ENCODE measurements at places on chromosomes 1 and 21.

GRCh38 chr21:14962217-14962616 lies 102.6 kb downstream of the NRIP1 start:
- peak; percentile 9 for DNase-seq

GRCh38 chr1:203117611-203118575 lies 9.6 kb upstream of the ADORA1 start:
- peak; percentile 49 for DNase-seq

DNA sequence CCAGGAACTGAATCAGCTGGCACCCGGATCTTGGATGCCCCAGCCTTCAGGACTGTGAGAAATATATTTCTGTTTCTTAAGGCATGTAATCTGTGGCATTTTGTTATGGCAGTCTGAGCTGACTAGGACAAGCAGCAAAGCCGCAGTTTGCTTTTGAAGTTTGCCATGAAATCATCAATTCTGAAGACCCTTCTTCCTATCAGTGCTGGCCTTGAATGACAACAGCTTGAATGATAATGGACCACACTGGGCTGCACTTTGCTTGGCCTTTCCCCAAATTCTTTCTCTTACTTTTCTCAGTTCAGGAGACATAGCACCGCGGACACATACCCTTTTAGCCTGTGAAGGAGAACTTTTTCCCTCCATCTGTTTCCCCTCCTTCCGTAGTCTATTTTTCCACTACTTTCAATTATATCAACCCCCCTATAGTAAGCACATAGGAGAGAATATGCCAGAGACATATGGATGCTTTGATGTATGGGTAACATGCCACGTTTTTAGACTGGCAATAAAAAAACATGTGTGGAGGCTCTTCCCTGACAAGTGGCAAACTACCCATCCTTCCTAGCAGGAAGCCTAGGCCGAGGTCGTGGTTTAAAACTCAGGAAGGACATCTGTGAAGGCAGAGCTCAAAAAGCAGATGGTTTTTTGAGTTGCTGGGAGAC lies 42.9 kb downstream of the HLX start:
- DNase-seq = no peak

DNA sequence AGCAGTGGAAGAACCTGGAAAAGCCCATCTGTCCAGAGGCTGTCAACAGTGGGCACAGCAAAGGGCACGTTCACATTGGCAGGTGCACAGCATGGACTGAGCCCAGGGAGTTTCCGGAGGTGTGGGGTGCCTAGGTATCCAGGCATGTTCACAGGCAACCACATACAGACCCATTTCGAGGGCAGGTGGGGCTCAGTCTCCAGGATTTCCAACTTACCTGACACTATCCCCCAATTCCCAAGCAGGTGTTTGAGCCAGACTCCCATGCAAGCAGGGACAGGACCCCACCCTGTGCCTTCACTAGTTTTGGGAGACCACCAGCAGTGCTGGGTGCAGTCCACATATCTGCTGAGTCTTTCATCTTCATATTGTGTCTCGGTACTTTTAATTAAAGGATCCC lies 65.0 kb upstream of the IRF2BP2 start:
- DNase-seq = no peak

DNA sequence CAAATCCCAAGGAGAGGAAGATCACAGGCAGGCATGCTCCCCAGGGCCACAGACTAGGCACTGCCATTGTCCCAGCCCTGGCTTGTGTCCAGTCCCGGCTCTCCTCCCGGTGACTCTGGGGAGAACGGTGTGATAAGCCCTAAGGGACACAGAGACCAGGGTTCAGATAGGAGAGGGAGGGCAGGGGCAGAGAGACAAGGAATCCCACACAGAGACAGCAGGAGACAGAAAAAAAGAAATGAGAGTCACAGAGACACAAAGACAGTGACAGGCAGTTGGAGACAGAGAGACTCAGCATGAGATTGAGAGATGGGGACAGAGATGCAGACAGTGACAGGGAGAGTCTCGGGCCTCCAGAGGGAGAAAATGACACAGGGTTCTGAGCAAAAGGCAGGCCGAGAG lies 361 bp downstream of the INSRR start:
- no peak for DNase-seq

DNA sequence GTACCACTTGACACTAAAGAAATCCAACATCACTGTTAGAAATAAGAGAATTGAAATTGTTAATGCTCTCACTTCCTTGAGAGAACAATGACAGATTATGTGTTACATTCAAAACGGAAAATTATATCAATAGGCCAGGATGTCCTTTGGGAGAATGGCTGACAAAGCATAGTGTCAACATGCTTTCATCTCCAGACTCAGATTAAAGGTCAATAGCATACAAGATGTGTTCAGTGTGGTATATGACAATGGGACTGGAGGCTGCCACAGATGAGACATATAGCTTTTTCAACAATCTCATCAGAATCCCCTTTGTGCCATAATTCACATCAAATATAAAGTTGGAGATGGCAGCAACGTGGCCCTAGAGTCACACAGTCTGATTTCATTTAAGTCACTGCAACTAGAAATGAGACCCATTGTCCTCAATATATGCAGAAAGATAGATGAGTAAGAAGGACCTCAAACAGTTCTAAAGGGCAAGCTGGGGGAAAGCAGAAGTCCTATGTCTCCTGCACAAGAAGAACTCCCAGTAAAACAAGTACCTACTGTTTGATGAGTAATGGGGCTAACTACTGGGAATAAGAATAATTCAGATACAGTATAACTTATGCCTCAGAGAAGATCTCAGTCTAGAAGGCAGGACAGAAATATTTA lies 327.9 kb downstream of the TTLL7 start:
- no peak for DNase-seq

DNA sequence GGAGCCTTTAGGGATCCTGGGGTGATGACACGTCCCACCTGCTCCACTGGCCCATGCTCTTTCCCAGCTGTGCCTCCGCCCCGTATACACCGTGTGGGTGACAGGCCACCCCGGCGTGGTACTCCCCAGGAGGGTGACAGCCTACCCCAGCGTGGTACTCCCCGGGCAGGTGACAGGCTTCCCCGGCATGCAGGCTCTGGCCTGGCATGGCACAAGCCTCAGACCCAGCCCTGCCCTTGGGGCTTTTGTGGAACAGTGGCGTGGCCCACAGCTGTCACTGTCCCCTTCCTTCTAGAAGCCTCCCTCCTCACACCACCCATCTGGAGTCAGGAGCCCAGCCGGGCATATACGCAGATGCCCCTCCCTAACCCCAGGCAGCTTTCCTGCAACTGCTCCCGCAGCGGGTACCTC lies 4.7 kb upstream of the PFKL start:
- no peak for DNase-seq

- no peak for DNase-seq
Measured at GRCh38 chr1:98500324-98500723, 161.2 kb upstream of the SNX7 start.

DNA sequence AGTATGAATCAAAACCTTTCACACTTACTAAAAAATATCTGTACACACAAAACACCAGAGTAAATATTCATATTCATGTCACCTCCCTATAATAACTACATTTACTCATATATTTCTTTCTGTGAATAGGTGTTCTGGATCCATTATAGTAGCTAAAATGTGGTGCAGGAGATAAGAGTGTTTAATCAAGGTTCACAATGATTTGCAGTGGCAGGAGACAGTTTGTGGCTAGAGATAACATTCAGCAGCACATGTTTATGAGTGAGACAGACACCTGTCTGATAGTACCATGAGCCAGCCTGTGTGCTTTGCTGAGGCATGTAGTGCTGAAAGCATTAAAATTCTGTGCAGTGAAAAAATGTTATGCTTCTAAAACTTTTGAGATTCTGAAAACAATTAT lies 410.3 kb downstream of the SRGAP2C start:
- no peak for DNase-seq

DNA sequence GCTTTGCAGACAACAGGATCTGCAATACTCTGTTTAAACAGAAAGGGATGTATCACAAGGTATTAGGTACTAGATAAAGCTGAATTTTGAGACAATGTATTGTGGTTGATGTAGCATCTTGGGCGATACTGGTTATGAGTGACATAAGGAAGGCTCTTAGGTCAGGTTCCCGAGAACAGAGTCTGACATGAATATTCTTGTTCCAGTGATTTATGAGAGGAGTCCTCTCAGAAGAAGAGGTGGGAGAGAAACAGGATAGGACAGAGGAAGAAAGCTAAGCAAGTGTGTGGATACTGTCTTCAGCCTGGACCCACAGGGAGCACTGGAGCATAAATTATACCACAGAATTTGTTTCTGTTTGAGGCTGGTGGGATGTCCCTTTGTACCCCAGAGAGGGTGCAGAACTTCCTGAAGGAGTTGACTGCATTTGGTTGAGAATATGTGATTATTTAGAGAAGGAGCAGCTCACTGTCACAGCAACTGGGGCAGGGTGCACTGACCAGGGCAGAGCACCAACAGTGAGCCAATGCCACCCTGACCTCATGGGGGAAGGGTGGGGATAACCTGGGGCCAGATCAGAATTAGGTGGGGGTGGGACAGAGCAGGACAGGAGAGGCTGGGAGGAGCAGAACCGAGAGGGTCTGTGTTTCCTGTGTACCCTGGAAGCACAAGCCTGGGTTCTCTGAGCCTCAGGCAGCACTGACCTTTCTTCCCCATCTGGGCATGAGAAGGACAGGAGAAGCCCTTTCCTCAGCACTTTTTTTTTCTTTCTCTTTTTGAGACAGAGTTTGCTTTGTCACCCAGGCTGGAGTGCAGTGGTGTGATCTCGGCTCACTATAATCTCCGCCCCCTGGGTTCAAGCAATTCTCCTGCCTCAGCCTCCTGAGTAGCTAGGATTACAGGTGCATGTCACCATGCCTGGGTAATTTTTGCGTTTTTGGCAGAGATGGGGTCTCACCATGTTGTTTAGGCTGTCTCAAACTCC lies 36.3 kb upstream of the SLC6A9 start:
- DNase-seq = no peak

DNA sequence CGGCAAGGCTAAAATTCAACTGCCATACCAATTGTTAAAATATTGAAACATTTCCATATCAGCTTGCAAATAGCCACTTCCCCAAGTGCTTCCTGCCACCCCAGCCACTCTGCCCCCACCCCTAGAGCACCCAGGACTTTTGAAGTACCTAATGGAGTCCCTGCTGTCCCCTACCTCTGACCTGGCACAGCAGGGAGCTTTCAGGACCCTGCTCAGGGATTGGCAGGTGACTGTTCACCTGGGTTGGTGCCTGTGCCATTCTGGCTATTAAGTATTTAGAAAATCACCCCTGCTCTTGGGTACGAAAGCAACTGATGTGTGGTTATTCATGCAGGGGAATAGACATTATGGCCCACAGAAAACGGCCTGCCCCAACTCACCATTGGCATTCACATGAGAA lies 9.1 kb upstream of the HPCAL4 start:
- no peak for DNase-seq

- DNase-seq = peak; percentile 91
Measured at GRCh38 chr1:89725011-89725370, 92.1 kb downstream of the LRRC8C start.

DNA sequence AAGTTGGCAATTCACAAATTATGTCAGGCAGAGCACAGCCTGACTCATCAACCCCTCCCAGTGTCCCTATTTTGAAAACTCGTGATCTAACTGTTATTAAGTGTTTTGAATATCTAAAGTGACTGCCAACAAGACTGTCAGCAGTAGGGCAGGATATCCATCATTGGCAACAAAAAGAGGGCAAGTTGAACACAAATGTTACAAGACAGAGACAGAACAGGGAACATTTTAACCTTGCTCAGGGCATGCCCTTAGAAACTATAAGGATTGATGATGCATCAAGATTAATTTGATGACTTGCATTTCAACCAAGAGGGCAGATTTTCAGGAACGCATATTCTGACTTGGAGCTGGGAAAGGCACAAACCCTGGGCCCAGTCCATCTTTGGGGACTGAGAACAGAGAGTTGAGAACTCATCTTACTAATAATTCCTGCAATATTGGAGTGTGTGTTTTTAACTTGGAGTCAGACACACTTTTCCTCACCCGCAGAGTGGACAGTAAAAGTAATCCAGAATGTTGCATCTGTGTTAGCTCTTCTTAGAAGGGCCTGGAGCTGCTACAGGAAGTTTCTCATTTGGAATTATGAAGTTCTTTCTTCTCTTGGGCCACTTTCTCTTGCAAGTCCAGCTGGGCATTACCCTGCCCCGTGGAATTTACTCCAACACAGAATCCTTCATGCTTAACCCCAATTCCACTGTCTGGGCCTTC lies 317.2 kb downstream of the LTN1 start:
- DNase-seq = peak; percentile 46

DNA sequence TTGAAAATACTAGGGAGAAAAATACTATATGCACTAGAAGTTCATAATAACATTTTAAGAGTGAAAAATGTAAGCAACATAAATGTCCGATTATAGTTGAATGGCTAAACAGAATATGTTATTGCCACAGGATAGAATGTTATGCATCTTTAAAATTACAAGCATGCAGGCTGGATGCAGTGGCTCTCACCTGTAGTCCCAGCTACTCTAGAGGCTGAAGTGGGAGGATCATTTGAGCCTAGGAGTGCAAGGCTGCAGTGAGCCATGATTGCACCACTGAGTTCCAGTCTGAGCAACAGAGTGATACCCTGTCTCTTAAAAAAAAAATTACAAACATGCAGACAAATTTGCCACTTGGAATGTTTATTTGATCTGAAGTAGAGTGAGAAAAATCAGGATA lies 3.0 kb upstream of the BATF3 start:
- DNase-seq = no peak

GRCh38 chr1:150009604-150010392 lies 728 bp downstream of the OTUD7B start:
- peak; percentile 76 for DNase-seq

DNA sequence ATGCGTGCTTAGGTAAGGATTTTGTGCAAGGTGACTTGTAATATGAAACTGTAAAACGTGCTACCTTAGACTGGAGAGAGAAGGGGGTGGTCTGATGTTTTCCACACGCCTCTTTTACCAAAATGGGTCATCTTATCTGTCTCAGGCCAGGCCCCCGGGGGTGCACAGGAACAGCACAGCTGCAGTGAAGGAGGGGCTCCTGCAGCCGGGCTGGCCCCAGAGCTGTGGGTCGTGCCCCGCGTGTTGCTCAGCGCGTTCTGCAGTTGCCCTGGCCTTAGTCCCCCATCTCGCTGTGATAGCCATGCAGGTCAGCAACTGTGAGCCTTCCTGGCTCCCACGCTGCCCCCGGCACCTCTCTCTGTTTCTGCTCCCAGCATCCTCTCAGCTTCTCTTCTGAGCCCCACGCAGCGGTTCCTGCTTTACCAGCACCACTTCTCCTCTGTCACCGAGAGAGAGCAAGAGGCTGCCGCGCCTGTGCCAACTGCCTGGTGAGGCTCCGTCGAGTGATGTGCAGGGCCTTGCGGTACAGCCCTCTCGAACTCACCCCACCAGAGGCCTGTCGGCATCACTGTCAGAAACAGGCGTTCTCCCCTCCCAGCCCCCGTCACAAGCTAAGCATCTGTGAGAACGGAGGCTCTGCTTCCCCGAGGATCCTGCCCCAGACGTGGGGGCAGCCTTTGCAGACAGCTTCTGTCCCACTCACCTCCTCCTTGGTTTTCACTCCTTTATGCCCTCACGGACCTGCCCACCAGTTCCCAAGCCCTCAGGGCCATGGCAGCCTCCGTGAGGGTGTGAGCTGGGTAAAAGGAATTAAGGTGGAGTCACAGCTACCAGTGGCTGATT lies 73.3 kb downstream of the ADARB1 start:
- no peak for DNase-seq

Data from fibroblast of skin of back (primary cell).